ENCODE measurements at places on chromosomes 7 and 10. TPM values are rescaled to one million over a fixed set of nuclear protein-coding genes. Genes with fewer than 3 reads are reported as not detected.

DNA sequence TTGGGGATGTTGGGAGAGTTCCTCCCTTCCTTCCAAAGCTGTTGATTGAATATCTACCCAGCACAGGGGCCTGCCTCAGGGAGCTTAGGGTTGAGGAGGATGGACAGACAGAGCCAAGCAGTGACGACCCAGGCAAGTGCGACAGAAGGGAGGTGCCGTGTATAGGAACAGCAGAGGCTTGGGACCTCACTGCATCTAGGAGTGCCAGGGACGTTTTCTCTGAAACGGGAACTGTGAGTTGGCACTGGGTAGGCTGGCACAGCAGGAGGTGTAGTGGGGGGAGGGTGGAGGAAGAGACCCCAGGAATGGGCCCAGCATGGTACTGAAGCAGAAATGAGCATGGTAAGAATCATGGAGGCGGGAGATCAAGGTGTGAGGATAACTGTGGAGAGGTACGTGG, 55.3 kb upstream of the MGMT start:
- no peak for DNase-seq

DNA sequence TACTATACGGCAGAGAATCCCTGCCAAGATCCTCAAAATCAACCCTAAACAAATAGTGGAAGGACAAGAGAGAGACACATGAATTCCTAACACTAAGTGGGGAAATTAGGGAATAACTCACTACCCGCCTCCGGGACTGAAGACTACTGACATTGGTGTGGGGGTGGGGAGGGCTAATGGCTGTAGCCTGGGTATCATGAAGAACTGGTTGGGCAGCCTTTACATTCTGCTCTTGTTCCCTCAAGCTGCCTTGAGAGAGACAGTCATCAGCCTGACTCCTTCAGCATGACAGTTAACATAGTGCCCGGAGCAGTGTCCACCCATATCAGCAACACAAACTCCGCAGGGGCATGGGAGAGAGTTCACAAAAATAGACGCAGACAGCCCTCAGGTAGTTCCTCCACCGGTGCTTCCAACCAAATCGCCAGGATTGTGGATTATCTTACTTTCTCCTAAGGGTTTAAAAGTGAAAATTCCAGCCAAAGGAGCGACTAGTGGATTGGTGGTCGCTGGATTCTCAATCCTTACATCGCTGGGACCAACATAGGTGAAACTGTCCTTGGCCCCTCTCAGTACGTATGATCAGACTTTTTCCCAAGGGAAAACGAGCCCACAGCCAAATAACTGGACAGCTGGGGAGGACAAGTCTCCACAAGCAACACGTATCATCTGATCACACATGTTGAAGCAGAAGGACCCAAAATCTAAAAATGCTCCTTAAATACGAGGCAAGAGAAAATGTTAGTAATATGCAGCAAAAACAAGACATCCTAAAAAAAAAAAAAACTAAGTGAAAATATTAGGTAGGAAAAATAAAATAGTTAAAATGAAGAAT, 22.6 kb downstream of the TMEM254 start:
- DNase-seq = no peak

GRCh38 chr10:62934258-62934657, 118.1 kb upstream of the EGR2 start:
- DNase-seq = peak; percentile 11

GRCh38 chr10:61346796-61347413, 106.3 kb downstream of the TMEM26 start:
- no peak for DNase-seq

SORCS1 gene
- 0.35 TPM for total RNA-seq

GOLGA7B gene
- 0.04 TPM for total RNA-seq
